ENCODE measurements at places on chromosomes 3 and 15.

DNA sequence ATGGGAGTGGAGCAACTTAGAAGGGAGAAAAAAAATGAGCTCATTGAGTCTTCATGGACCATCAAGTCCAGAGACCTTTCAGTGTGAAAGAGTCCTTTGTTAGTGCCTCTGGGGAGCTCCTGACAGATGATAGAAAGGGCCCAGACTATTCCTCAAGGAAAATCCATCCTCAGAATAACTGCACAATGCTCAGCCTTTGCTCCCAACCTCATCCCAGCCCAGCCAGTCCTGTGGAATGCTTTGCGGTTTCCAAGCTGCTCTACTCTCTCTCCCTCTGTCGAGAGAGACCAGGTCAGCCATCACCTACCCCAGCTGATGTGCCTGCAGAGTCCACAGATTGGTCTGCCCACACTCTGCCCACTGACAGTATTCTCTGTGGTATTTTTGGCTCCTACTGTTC lies 406.2 kb downstream of the MFSD1 start:
- no peak for DNase-seq

- DNase-seq = no peak
These were observed 60.2 kb downstream of the TMEM39A start for GRCh38 chr3:119403201-119403600.

- DNase-seq = no peak
These were observed 2.0 kb upstream of the RAB11A start for GRCh38 chr15:65867244-65867643.

DNA sequence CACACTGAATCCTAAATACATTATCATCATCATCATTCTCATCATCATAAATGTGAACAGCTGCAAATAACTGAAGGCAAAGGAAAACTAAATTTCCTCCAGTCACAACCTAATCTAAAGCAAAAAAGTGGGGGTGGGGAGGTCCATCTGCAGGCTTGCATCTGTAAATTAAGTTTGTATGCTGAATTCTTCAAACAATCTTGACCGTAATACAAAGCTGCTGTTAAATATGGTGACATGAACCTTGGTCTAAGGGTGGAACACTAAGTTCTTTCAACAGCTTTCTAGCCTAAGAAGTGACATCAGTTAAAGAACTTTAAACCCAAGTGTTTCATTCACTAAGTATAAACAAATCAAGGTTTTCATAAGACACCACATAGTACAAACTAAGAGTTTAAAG lies 4.3 kb downstream of the LRRFIP2 start:
- DNase-seq = no peak

DNA sequence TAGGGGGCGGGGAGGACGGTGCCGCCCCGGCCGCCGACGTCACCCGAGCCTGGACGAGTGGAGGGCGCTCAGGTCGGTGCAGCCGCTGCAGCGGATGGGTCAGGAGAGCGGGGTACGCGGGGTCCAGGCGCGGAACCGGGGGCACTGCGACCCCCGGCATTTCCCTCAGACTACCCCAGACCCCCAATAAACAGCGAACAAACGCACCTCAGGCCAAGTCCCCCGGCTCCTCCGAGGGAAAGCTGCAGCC lies 78.9 kb downstream of the IQSEC1 start:
- DNase-seq = no peak

GRCh38 chr3:31906182-31906581 lies 74.9 kb downstream of the OSBPL10 start:
- DNase-seq = no peak

DNA sequence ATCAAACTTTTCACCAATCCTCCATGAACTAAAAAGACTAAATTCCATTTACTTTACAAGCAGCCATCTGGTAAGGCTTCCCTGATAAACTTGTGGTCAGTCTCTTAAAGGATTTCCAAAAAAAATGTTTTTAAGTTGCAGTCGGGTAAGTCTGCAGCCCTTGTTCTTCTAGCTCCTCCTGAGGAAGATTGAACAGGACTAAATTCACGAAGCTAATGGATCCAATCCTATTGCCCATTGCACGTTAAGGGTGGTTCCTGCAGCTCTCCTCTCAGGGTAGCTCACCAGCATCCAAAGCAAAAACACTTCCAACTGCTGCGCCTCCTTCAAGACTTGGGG lies 2.8 kb downstream of the HES1 start:
- DNase-seq = no peak

DNA sequence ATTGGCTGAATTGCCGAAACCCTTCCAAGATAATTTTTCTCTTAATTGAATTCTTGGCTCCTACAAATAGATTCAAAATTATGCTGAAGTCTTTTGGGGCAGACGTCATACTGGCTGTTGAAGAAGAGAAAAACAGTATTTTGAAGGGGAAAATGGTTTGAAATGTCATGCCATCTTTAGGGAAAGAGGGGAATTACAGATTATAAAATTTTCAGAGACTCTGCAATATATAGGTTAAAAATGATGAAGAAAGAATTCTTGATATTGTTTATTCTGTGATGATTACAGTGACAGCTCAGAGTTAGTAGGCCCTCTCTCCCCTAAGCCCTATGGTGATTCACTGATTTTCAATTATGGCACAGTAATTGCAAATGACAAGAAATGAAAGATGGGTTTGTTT lies 86.1 kb downstream of the CGNL1 start:
- no peak for DNase-seq

DNA sequence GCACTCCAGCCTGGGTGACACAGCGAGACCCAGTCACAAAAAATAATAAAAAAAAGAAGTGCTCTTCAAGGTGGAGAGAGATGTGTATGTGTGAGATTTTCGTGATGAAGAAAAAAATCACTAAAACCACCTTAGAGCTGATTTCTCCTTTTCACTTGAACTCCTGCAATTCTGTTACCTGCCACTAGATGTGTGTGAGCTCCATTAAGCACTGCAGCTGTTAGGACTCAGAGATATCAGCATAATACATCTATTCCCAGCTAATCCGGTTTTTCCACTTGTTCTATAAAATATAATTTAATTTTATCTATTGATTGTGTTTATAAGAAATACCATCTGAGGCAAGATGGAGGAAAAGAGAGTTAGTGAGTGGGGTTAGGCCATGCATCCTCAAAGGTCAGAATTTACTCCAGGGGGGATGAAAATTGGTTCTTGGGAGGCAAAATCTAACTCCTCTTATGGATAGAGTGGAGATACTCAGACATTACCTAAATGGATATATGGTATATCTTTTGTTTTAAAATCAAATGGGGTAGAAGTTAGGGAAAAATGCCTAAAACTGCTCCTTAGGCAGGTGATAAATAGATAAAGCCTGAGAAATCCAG lies 152.7 kb downstream of the IL20RB start:
- DNase-seq = peak; percentile 5

- DNase-seq = peak; percentile 23
These were observed 43.2 kb upstream of the SKOR1 start for GRCh38 chr15:67781907-67782690.

- DNase-seq = no peak
These were observed 40.8 kb upstream of the SPRED1 start for GRCh38 chr15:38211811-38212210.

- DNase-seq = no peak
These were observed 743 bp upstream of the DAZL start for GRCh38 chr3:16605966-16606365.

DNA sequence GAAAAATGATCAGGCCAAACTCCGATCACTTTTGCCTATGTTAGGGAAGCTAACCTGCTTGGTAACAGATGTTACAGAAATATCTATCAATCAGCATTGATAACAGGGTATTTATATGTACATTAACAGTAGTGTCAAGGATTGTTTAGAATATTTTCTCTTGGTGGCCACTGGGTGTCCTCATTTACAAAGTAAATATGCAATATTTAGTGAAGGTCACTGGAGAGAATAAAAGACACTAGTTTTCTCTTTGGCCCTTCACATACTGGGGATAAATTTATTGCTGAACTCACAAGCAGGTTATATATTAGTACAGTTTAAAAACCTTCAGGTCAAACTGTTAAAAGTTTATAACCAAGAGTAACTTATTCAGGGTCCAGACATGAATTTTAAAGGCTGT lies 69.0 kb downstream of the TIGIT start:
- DNase-seq = no peak

DNA sequence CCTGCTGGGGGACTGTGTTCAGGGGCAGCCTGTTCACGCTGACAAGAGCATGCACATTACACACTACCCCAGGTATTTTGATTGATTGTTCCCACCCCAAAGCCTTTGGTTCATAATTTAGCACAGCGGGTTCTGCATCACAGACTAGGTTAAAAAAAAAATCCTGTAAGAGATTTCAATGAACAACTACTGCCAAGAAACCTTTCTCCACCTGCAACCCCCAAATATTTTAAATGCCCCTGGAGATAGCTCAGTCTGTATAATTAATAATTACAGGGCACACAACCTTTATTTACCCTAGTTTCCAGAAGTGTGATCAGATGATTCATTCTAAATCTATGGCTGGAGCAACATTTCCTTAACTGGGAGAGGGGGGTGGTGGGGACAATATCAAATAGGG lies 87.6 kb downstream of the NR2F2 start:
- peak; percentile 10 for DNase-seq

DNA sequence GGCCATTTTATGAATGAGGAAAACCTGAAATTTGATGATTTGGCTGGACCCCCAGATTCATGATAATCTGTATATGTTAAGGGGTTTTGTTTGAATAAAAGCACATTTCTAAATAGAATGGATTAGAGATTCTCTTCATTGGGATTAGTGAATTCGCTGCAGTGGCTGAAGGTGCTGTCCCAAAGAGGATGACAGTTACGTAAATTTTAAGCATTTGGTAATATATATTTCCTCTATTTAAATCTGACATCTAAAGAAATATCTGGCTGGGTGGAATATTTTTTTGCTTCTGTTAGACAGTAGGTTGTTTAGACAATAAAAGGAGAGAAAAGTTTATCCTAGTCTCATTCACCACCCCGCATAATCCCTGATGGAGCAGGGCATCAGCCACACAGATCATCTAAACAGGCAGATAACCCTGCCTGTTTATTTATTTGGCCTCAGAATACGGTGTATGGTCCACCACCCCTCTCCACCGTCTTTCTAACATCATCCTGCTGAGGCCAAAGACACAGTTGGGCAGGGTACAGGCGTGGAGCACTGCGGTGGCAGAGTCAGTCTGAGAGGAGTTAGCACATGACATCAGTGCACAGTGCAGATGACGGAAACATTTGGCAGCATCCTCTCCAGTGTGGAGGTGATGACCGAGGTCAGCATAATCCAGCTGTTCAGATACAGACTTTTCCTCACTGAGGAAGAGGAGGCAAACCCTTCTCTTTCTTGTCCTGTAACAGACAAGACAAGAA lies 20.4 kb upstream of the NFKBIZ start:
- no peak for DNase-seq

GRCh38 chr15:75185271-75186029 lies 16.2 kb upstream of the C15orf39 start:
- DNase-seq = no peak

- no peak for DNase-seq
These were observed 27.2 kb downstream of the SYNM start for GRCh38 chr15:99132122-99132521.

DNA sequence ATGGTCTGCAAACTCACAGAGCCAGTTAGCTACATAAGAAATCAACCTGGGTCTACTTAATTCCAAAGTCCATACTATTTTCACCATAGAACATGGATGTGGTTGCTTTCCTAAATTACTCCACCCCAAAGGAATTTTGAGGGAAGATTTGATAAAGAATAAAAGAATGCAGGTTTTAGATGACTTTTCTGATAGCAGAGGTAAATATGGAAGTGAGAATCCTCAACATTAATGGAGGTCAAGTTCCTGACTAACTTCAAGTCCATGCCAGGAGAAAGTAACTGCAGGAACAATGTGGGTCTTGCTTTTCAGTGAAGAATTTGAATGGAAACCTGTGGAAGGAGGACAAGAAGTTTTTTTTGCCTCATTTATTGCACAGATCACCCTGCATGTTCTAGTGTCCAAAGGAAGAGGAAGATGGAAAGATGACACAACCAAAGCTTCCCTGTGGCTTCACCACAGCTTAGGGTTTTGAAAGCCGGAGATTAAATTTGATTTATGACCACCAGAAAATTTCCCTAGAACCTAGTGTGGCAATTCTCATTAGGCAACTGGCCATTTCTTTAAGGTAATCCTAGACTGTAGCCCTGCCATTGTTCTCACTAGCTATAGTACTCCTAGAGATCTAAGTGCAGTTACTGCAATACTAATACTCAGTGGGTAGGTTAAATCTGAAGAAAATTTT lies 429.7 kb downstream of the RAP2B start:
- no peak for DNase-seq

- no peak for DNase-seq
These were observed 62.9 kb downstream of the FNDC3B start for GRCh38 chr3:172102123-172102882.

- DNase-seq = no peak
These were observed at the start of gene MAP4 for GRCh38 chr3:48016301-48016973. MAP4 (minus strand) TSS chr3:48016416; CDS start chr3:47998860, 17,556 bp downstream.

- DNase-seq = no peak
These were observed 16.4 kb downstream of the SPG11 start for GRCh38 chr15:44647036-44647435.

GRCh38 chr3:62493109-62493801 lies 119.9 kb upstream of the FEZF2 start:
- DNase-seq = no peak

- no peak for DNase-seq
These were observed 20.7 kb upstream of the POC1A start for GRCh38 chr3:52174896-52175295.

GRCh38 chr15:79132770-79133169 lies 42.2 kb upstream of the RASGRF1 start:
- DNase-seq = no peak

DNA sequence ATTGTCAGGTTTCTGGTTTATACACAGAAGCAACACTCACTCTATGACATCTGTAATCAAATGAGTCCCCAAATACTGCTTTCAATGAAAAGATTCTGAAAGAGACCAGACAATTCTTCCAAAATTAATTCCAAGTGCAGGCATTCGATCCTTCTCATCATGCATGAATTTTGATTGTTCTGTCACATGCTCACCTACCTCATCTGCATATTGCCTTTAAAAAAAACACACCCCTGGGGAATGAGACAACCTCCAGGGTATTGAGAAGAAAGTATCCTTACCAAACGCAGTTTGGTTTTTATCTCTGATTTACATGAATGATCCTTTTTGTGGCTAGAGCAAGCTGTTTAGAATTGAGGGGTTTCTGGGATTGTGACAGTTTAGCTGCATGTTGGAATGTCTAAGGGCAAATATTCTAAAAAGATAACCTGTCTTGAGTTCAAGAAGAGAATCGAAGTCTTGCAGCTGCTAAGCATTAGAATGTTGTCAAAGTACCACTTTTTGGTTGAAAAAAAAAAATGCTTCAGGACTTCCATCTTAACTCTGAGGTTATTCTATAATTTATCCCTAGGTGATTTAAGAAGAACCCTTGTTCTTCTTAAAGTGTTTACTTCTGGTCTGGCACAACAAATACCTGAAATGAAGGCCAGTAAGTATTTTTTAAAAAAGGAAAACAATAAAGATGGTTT lies 653.1 kb downstream of the RBMS3 start:
- DNase-seq = no peak

DNA sequence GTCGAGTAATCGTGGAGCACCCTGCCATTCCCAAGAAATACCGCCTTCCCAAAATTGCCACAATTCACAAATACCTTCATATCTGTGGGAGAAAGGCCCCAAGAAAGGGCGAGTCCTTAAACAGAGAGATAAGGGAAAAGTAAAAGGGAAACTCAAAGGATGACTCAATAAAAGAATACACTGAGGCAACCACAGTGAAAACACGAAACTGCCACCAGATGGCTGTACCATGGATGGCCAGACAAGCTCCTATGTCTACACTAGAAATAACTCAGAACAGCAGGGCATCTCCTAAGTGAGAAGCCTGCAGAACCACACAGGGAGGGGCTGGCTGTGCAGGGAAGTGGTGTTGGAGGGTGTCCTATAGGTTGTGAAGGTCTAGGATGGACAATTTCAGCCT lies 25.0 kb downstream of the SRGAP3 start:
- DNase-seq = no peak
